ENCODE measurements at places on chromosomes 2 and 18. TPM values are rescaled to one million over a fixed set of nuclear protein-coding genes. Genes with fewer than 3 reads are reported as not detected.
A peak's percentile ranks its signal among the peaks of the same experiment; 100 is the strongest.

DNA sequence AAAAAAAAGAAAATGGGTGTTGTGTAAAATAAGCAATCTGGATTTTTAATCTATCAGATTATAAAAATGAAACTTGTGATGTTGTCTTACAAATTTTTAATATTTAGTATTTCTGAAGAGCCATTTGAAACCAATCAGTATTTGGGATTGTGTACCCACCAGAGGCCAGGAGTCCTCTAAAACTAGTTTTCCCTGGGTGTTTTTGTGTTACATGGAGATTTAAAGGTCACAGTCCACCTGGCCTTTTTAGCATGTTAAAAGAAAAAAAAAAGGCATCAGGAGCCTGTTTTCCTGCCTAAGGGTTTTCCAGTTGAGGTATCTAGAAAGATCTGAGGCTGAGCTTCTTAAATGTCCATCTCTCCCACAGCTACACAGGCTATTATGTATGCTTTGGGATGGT is 221.7 kb downstream of the LTBP1 start:
- DNase-seq = no peak

GRCh38 chr2:28896906-28897305 is 2.4 kb downstream of the WDR43 start:
- peak; percentile 36 for DNase-seq

DNA sequence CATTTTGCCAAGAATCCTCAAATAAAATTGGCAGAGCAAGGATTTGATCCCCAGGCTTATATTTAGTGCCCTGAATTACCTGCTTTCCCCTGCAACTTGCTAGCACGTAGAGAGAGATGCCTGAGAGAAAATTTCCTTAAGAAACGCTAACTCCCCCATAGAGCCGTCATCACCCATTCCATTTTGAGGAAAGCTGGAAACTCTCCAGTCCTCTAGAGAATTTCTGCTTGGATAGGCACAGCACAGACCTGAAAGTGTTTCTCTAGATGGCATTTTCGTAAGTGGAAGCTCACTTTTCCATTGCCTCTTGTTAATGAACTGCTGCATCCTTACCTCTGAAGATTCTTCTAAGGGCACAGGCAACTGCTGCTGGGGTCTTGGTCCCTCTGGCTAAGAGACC is 277.8 kb upstream of the SIX2 start:
- DNase-seq = no peak

GRCh38 chr18:45672637-45673036 is 51.3 kb upstream of the SLC14A1 start:
- DNase-seq = no peak

DNA sequence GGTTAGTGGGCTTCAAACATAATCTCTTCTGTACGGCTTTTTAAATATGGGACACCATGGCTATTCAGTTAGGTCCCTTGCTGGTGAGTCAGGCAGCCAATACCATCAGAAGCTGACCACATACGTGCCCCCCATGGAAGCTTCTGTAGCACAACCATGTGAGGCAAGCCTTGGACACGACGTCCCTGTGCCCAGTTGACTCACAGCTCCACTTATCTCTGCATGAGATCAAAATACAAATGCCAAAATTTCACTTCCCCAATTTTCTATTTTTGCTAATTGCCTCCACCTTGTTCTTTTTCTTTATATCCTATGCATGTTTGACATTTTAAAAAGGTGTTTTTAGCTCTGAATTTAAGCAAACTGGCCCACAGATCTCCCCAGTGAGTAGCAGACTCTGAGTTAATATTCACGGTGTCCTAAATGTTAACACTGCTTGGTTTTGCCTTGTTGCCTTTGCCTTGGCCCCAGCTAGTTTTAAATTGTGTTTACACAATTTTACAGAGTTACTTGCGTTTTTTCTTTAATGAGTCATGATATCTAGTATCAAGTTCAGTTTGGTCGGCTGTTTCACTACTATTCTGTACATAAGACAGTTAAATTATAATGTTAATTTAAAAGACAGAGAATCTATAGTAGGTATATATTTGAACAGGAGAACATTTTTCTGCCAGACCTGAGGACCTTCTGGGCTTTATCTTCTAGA is 77.5 kb downstream of the CDCA7 start:
- DNase-seq = peak; percentile 11

GRCh38 chr2:239003624-239004273 is 155.9 kb downstream of the TWIST2 start:
- no peak for DNase-seq

GRCh38 chr2:239926587-239927232 is 98.4 kb downstream of the NDUFA10 start:
- peak; percentile 41 for DNase-seq

DNA sequence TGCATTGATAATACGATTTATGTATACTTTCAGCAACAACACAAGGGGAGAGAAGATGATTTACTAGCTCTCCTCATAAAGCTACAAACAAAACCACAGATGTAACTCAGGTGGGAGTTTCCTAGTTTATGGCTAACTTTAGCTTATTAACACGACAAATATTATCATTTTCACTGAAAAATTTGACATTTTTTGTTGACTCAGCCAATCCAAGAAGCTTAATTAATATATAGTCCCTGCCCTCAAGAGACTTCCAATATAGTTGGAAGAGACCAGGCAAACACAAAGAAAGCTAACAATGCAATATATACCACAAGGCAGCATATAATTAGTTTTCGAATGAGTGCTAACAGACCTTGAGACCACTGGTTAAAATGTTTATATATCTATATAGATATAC is 775 bp downstream of the WDR12 start:
- no peak for DNase-seq

- DNase-seq = no peak
These were observed 58.2 kb downstream of the ADI1 start for GRCh38 chr2:3460831-3461800.

DNA sequence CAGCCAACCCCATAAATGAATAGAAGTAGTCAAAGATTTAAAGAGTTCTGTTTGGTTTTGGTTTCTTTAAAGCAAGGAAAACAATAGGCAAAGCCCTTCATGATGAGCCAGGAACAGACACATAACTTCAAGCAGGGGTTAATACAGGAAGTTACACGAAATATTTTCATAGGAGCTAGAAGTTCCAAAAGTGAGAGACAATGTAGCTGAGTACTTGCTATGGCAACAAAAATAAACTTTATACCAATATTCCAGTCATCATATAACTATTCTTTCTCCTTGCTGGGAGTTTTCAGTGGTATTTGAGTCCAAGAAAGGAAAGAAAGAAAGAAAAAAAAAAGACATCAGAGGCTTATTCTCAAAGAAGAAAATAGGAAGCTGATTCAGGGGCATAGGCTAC is 56.2 kb downstream of the COBLL1 start:
- no peak for DNase-seq

DNA sequence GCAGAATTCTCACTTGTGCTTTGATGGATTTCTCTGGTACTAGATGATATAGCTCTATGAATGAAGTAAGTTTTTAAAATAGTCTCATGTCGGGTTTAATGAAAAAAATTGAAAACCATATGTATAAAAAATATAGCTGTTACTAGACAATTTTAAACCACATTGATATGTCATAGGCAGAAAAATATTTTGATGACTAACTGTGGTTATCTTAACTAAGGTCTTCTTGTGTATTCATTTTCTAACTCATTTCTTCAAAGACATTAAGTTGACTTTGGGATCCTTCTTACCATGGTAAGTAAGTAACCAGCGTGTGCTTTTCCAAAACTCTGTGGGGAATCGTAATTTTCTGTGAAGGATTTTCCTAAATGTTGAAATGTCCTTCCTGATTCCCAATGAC is 160.9 kb upstream of the COL3A1 start:
- no peak for DNase-seq

- no peak for DNase-seq
These were observed 195.7 kb upstream of the FANCL start for GRCh38 chr2:58436872-58437271.

DNA sequence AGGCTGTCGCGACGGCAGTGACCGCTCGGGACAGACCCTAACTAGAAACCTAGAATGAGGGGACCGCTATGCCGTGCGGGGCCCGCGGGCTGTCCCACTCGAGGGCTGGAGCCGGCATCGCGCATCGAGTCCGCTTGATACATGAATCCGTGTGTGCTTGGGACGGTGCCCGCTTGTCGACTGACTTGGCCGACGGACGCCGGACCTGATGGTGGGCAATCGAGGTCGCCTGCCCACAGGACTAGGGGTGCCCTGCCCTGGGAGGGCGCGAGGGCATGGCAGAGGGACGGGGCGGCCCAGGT is 749 bp upstream of the PTMA start:
- no peak for DNase-seq

GRCh38 chr2:159211447-159212396 is 74.8 kb downstream of the WDSUB1 start:
- DNase-seq = no peak

- DNase-seq = no peak
These were observed 39.1 kb downstream of the CAPN13 start for GRCh38 chr2:30768036-30768686.

GRCh38 chr2:236101311-236101950 is 66.8 kb downstream of the GBX2 start:
- DNase-seq = no peak

- no peak for DNase-seq
These were observed 89.9 kb downstream of the GLI2 start for GRCh38 chr2:120825370-120826259.

GRCh38 chr18:69981948-69982347 is 34.3 kb upstream of the CD226 start:
- DNase-seq = no peak

- peak; percentile 58 for DNase-seq
These were observed 4.9 kb upstream of the ST3GAL5 start for GRCh38 chr2:85893428-85894258.

DNA sequence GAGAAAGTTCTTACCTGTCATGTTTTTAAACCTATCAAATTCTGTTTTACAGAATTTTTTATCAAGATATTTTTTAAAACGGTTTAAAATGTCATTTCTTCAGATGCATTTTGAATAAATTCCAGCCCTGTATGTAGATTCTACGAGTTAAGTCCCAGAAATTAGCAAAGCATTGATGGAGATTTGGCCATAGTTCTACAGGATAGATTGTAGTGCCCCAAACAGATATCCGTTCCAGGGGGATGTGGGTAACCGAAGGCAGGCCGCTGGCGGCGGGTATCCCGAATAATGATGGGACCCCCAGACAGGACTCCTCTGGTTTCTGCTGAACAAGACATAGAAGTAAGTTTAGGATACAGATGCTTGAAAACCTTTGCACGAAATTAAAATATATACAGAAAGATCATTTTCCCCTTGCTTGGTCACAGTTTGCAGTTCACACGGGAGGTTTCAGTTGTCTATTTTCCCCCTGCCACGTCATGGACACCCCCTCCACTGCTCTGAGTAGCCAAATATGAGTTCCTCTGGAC is 755 bp downstream of the NOL4 start:
- DNase-seq = no peak

GRCh38 chr2:65420712-65421431 is 11.5 kb downstream of the SPRED2 start:
- peak; percentile 36 for DNase-seq

- DNase-seq = no peak
These were observed 16.4 kb downstream of the POU3F3 start for GRCh38 chr2:104870100-104870975.

- DNase-seq = no peak
These were observed 567.6 kb downstream of the PLCL1 start for GRCh38 chr2:198371921-198372543.

The TBR1 gene
- 0.07 TPM for polyA plus RNA-seq

The ZSCAN30 gene
- polyA plus RNA-seq = 2.9 TPM

The UGT1A9 gene
- polyA plus RNA-seq = 13.1 TPM

The SLC38A11 gene
- 0.07 TPM for polyA plus RNA-seq

The C2orf72 gene
- 5.2 TPM for polyA plus RNA-seq

The DSC2 gene
- 0.87 TPM for polyA plus RNA-seq

The ASNSD1 gene
- 47.9 TPM for polyA plus RNA-seq

The MEP1B gene
- polyA plus RNA-seq = not detected

The GPBAR1 gene
- 0.12 TPM for polyA plus RNA-seq
